ENCODE measurements at places on chromosomes 1 and 21. TPM values are rescaled to one million over a fixed set of nuclear protein-coding genes. Genes with fewer than 3 reads are reported as not detected.

Gene PODN
- total RNA-seq = 0.56 TPM

Gene PLA2G4A
- 4.4 TPM for total RNA-seq

Gene ST6GALNAC5
- total RNA-seq = 3.4 TPM

Gene CACNA1S
- total RNA-seq = not detected

Gene REN
- 0.54 TPM for total RNA-seq

Gene GCSAML
- total RNA-seq = not detected

Gene MATN1
- total RNA-seq = 0.56 TPM

All from IMR-90 (cell line).